Stimulated activated CD4-positive, alpha-beta T cell treated with anti-CD3 and anti-CD28 coated beads, TNF-alpha, amount 100 ng/mL, for 4 hours (primary cell): ENCODE measurements at places on chromosomes 1 and 21.

GRCh38 chr1:11650331-11650991, 3.8 kb downstream of the FBXO2 start:
- DNase-seq, result peak; percentile 54

GRCh38 chr1:76759171-76759860, 108.0 kb upstream of the ST6GALNAC5 start:
- no peak for DNase-seq

- no peak for DNase-seq
These were observed 119.7 kb downstream of the PPIAL4G start for GRCh38 chr1:148363439-148363810.

DNA sequence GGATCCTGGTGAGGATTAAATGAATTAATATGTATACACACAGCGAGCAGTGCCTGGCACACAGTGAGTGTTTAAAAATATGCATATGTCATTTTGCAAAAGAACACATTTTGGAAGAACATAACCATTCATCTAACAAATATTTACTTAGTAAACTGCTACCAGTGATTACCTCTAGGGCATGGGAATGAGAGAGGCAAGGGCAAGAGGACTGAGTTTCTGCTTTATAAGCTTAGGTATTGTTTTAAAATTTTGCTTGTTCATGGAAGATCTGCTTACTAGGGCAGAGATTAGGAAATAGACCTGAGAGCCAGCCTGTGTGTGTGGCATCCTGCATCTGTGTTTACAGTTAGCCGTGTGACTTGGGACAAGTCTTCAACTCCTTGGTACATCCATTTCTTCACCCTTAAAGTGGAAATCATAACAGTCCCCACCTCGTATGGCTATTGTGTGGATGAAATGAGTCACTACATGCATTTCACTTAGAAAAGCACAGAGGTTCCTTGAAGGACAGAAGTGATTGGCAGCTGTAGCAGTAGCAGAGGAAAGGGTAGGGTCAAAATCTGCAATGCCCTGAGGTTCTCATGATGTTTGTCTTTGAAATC, 198.5 kb upstream of the FMN2 start:
- DNase-seq, result no peak

DNA sequence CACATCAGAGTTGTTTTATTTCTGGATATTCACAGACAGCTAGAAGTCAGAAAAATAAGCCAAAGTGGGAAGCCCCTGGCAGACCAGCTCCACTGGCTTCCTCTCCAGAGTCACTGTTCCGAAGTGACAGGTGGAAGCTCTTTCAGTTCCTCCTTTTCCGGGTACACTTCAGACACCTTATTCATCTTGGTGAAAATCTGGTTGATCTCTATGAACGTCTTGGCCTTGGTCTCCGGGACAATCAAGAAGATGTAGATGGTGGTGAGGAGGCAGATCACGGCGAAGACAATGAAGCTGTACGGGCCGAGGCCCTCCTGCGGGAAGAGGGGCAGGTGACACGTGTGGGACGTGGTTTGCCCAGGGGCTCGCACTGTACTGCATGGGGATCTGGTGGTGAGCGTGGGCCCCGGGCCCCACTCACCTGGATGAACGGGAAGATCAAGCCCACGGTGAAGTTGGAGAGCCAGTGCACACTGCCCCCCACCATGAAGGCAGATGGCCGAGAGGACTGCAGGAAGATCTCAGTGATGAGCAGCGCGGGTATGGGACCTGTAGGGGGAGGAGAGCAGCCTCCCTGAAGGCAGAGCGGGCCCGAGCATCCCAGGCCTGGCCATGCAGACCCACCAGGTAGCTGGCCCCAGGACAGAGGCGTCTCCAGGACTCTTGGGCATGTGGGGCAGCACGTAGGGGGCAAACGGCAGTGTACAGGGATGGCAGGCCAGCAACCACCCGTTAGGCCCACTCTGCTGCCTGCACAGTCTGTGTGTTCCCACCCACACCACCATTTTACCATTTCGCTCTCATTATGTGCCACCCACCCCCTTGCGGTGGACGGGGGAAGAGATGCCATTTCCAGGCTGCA, 11.5 kb upstream of the SLC2A7 start:
- DNase-seq, result no peak

GRCh38 chr1:177669161-177669560, 300.7 kb downstream of the SEC16B start:
- DNase-seq, result no peak

GRCh38 chr1:151915061-151915686, 5.9 kb upstream of the THEM4 start:
- no peak for DNase-seq

- DNase-seq, result no peak
These were observed 302.3 kb upstream of the RUNX1 start for GRCh38 chr21:35351434-35351833.

- DNase-seq, result no peak
These were observed 7.3 kb downstream of the POU2F1 start for GRCh38 chr1:167227934-167228378.

- DNase-seq, result no peak
These were observed 620.1 kb upstream of the ADAMTS5 start for GRCh38 chr21:27586986-27587385.

GRCh38 chr1:209657140-209657879, 5.1 kb upstream of the LAMB3 start:
- no peak for DNase-seq

- peak; percentile 59 for DNase-seq
These were observed 704 bp upstream of the CRABP2 start for GRCh38 chr1:156705918-156706656.

- DNase-seq, result no peak
These were observed 306.9 kb downstream of the TTLL7 start for GRCh38 chr1:83691953-83692500.

GRCh38 chr1:115322631-115323030, 15.4 kb downstream of the NGF start:
- DNase-seq, result no peak

GRCh38 chr1:209542585-209542984, 40.9 kb upstream of the CAMK1G start:
- DNase-seq, result no peak

- DNase-seq, result no peak
These were observed 1.2 kb downstream of the TAL1 start for GRCh38 chr1:47230692-47231300.

- DNase-seq, result no peak
These were observed 552 bp downstream of the DLGAP3 start for GRCh38 chr1:34928699-34929496.

DNA sequence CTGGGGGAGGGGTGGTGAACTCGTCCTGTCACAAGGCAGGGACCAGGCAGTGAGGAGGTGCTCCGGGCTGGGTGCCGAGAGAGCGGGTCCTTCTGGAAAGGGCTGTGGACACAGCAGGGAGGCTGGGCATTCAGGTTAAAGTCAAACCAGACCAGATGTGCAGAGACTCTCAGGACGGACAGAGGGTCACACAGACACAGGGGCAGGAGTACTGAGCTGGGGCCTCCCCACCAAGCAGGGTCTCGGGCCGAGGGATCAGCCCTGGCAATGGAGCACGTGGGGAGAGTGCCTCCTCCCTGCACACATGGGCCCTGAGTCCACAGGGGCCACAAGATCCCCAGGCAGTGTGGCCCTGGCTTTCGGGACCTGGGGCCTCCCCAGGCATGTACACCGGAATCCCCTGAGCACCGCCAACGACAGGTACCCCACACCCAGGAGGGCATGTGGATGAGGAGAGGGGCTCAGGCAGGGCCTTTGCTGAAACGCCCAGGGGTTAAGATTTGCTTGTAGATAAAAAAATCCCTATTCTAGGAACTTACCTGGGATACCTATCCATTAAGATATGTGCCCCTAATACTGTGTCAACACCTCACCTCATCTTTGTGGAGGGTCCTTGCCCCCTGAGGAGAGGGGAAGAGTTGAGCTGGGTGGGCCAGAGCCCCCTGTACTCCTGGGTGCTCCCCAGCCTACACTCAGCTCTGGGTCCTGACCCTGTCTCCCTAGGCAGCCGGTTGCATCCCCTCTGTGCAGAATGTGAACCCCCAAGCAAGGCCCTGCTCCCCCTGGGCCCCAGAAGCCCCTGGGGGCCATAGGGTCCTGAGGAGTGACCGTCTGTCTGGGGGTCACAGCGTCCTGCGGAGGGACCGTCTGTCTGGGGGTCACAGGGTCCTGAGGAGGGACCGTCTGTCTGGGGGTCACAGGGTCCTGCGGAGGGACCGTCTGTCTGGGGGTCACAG, 46.9 kb upstream of the ADARB1 start:
- DNase-seq, result no peak

- no peak for DNase-seq
These were observed 86.4 kb upstream of the IGSF21 start for GRCh38 chr1:18021242-18021641.

- no peak for DNase-seq
These were observed 9.8 kb downstream of the OR2W3 start for GRCh38 chr1:247905181-247905580.

- DNase-seq, result no peak
These were observed 1.2 kb downstream of the DMBX1 start for GRCh38 chr1:46490656-46491442.

DNA sequence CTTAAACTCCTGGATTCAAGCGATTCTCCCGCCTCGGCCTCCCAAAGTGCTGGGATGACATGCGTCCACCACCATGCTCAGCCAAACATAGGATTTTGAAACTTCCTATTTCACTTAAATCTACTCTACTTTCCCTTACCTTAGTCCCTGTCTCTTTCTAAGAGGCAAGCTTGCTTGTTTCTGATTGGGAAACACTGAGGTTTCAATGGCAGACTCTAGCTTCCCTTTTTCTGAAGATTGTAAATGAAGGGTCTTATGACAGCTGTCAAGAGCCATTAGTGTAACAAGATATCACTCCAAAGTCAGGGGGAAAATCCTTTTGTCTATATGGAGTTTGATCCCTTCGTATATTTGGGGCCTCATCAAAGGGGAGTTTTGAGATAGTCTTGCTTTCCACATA, 23.5 kb upstream of the LMO4 start:
- no peak for DNase-seq

- DNase-seq, result no peak
These were observed 1.9 kb downstream of the GALE start for GRCh38 chr1:23798662-23799142.

GRCh38 chr1:94694226-94694915, 125.8 kb upstream of the SLC44A3 start:
- DNase-seq, result no peak

GRCh38 chr1:36913484-36914060, 120.7 kb downstream of the GRIK3 start:
- no peak for DNase-seq

DNA sequence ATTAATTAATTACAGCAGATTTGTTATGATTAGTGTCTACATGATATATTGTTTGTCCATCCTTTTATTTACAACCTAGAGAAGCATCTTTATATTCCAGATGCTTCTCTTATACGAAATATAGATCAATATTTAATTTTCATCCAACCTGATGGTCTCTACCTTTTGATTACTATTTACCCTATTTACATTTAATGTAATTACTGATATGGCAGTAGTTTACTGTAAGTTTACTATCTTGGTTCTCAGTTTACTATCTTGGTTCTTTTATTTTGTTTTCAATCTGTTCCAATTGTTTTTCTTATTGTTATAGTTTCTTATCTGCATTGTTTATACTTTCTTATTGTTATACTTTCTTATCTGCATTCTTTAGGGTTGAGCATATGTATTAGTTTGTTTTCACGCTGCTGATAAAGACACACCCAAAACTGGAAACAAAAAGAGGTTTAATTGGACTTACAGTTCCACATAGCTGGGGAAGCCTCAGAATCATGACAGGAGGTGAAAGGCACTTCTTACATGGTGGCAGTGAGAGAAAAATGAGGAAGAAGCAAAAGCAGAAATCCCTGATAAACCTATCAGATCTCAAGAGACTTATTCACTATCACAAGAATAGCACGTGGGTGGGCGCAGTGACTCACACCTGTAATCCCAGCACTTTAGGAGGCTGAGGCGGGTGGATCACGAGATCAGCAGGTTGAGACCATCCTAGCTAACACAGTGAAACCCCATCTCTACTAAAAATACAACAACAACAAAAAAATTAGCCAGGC, 28.9 kb downstream of the FAF1 start:
- DNase-seq, result peak; percentile 13

DNA sequence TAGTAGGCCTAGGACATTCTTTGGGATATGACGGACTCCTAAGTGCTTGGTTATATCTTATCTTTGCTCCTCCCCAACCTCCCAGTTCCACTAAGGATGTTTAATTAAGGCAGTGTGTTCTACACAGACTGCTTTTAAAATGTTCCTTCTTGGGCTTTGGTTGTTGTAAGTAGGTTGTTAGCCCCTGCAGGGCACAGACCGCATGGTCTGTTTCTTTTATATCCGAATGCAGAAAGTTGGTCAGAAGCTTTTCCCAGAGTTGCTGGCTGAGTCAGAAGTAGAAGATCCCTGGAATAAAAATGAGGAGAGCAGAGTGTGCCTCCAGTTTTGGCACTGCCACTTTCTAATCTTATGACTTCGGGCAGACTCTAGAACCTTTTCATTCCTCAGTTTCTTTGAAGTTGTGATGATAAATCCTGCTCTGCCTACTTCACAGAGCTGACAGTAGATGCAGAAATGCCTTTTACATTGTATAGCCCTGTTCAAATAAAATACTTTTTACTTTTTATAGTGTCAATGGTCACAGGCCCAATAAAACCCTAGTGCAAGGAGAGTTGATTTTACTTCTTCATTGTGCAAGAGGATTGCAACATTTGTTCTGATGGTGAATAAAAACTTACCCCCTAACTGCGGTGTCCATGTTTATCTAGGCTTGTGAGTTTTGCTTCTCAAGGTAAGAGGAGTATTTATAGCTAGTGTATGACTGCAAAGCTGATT, 18.4 kb downstream of the FMN2 start:
- no peak for DNase-seq

GRCh38 chr1:88457197-88457596, 226.9 kb upstream of the PKN2 start:
- no peak for DNase-seq

DNA sequence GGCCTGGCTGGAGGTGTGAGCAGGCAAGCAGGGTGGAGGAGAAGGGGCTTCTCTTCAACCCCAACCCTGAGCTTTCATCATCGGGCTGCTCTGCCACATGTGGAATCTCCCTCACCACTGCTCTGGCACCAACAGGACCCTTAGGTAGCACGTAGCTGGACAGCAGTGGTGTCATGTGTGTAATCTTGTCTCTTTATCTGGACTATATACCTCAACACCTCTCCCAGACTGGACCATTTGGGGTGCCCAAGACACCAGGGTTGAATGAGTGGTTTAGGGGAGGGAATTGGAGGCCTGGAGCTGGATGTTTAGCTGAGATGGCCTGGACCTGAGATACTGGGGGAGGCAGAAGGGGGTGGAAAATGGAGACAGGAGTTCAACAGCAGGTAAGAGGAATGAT, 63.0 kb downstream of the UBE2T start:
- no peak for DNase-seq
